ENCODE measurements at places on chromosomes 13 and 19. TPM values are rescaled to one million over a fixed set of nuclear protein-coding genes. Genes with fewer than 3 reads are reported as not detected.

Gene CKM
- total RNA-seq = 122 TPM

Gene PLVAP
- total RNA-seq = 34.9 TPM

Gene CFAP97D2
- not detected for total RNA-seq

Gene PTH2
- total RNA-seq = not detected

Gene ZNF66
- total RNA-seq = 17.3 TPM

Gene TMEM150B
- 1.1 TPM for total RNA-seq

Gene ODAD3
- 0.27 TPM for total RNA-seq
